K562 (cell line): ENCODE measurements at places on chromosomes 12 and 14. TPM values are rescaled to one million over a fixed set of nuclear protein-coding genes. Genes with fewer than 3 reads are reported as not detected.

GRCh38 chr12:70534466-70534865 lies 102.8 kb downstream of the PTPRB start:
- no peaks in the 10 kb centered on the region for H3K4me1 ChIP-seq
- no peak overlapping the region for H3K27ac ChIP-seq
- no peak overlapping the region for H3K4me3 ChIP-seq
- H3K27me3 ChIP-seq = no peaks in the 10 kb centered on the region
- no peak for DNase-seq
- H3K36me3 ChIP-seq = peaks cover 33% of the 10 kb centered on the region; the same call in 1 of the 3 replicates

DNA sequence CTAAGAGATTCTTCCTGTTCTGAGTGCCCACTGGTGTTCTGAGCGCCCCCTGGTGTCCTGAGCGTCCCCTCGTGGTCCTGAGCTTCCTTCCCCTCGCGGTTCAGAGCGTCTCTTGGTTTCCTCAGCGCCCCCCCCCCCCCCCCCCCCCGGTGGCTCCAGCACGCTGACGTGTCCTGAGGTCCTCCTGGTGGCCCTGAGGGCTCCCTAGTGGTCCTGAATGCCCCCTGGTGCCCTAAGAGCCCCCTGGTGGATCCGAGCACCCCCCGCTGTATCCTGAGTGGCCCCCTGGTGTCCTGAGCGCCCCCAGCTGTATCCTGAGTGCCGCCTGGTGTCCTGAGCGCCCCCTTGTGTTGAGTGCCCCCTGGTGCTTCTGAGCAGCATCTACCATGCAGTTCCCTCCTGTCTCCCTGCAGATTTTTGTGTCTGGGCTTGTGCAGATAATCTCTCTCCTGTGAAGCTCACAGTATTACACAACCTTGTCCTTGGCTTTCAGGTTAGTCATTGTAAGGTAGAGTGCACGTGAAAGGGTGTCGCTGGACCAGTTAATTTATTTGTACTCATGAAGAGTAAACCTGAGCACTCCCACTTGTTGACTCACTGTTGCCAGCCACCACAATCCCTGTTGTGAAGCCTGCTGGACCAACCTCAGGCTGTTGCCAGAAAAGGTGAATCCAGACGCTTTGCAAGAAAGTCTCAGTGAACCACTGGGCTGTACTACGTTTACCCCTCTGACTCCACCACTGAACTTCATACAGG lies 1168.4 kb downstream of the TMEM121 start:
- no peaks in the 10 kb centered on the region for H3K36me3 ChIP-seq
- H3K27ac ChIP-seq = no peak overlapping the region
- no peak overlapping the region for H3K4me3 ChIP-seq

CPM gene
- total RNA-seq = 0.22 and 0.31 TPM in 2 replicates

BHLHE41 gene
- 0.45 TPM in 1 of 2 replicates, not detected in the other for total RNA-seq

- peaks cover 24% of the 10 kb centered on the region for H3K4me1 ChIP-seq
- H3K36me3 ChIP-seq = peaks cover 10% of the 10 kb centered on the region
- peak overlapping the region; percentile 6; the same call in 2 of the 3 replicates for H3K27ac ChIP-seq
Observed at GRCh38 chr12:130868412-130868811, 3.5 kb upstream of the RAN start.

GRCh38 chr12:107448198-107448597 lies 237.4 kb upstream of the PWP1 start:
- H3K27me3 ChIP-seq = no peaks in the 10 kb centered on the region
- no peaks in the 10 kb centered on the region for H3K36me3 ChIP-seq
- H3K27ac ChIP-seq = no peak overlapping the region
- H3K4me1 ChIP-seq = no peaks in the 10 kb centered on the region
- peak; percentile 18 for DNase-seq
- H3K4me3 ChIP-seq = no peak overlapping the region

GRCh38 chr14:73745571-73746519 lies 31.7 kb upstream of the PNMA1 start:
- DNase-seq = no peak
- H3K27ac ChIP-seq = peak overlapping the region; percentile 36; the same call in 2 of the 3 replicates
- H3K4me3 ChIP-seq = no peak overlapping the region
- H3K36me3 ChIP-seq = peaks cover 34% of the 10 kb centered on the region; the same call in 2 of the 3 replicates

DNA sequence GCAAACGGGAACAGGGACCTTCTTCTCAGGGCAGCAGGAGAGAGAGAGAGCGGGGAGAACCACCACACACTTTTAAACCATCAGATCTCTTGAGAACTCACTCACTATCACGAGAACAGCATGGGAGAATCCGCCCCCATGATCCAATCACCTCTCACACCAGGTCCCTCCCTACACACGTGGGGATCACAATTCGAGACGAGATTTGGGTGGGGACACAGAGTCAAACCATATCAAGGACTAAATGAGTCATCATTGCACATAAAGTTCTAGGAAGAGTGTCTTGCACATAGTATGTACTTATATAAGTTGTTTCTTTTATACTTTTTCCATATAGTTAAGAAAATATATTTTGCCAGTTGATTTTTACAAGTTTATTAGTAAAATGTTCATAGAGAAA lies 17.6 kb upstream of the NTN4 start:
- no peak overlapping the region for H3K27ac ChIP-seq
- H3K4me3 ChIP-seq = no peak overlapping the region
- H3K4me1 ChIP-seq = no peaks in the 10 kb centered on the region
- H3K27me3 ChIP-seq = no peaks in the 10 kb centered on the region

- H3K27ac ChIP-seq = no peak overlapping the region
- no peak overlapping the region for H3K4me3 ChIP-seq
- H3K27me3 ChIP-seq = no peaks in the 10 kb centered on the region
- H3K36me3 ChIP-seq = no peaks in the 10 kb centered on the region
- no peaks in the 10 kb centered on the region for H3K4me1 ChIP-seq
Observed at GRCh38 chr14:62445570-62445969, 599.7 kb downstream of the KCNH5 start.

- no peaks in the 10 kb centered on the region for H3K36me3 ChIP-seq
- no peaks in the 10 kb centered on the region for H3K4me1 ChIP-seq
- H3K27ac ChIP-seq = no peak overlapping the region
- H3K27me3 ChIP-seq = no peaks in the 10 kb centered on the region
- no peak for DNase-seq
- no peak overlapping the region for H3K4me3 ChIP-seq
Observed at GRCh38 chr14:50677527-50678063, 9.5 kb upstream of the SAV1 start.

- DNase-seq = no peak
- no peaks in the 10 kb centered on the region for H3K36me3 ChIP-seq
- no peak overlapping the region for H3K4me3 ChIP-seq
- no peaks in the 10 kb centered on the region; the same call in 1 of the 3 replicates for H3K27me3 ChIP-seq
- H3K27ac ChIP-seq = no peak overlapping the region
Observed at GRCh38 chr12:2639020-2639298, 155.8 kb upstream of the FKBP4 start.

GRCh38 chr12:101619858-101620761 lies 25.3 kb downstream of the MYBPC1 start:
- no peaks in the 10 kb centered on the region for H3K4me1 ChIP-seq
- no peaks in the 10 kb centered on the region for H3K27me3 ChIP-seq
- DNase-seq = no peak
- H3K36me3 ChIP-seq = no peaks in the 10 kb centered on the region
- H3K4me3 ChIP-seq = no peak overlapping the region

RHEBL1 gene
- total RNA-seq = 7.7 and 8.8 TPM in 2 replicates

SGPP1 gene
- 6.5 and 6.9 TPM in 2 replicates for total RNA-seq

DNA sequence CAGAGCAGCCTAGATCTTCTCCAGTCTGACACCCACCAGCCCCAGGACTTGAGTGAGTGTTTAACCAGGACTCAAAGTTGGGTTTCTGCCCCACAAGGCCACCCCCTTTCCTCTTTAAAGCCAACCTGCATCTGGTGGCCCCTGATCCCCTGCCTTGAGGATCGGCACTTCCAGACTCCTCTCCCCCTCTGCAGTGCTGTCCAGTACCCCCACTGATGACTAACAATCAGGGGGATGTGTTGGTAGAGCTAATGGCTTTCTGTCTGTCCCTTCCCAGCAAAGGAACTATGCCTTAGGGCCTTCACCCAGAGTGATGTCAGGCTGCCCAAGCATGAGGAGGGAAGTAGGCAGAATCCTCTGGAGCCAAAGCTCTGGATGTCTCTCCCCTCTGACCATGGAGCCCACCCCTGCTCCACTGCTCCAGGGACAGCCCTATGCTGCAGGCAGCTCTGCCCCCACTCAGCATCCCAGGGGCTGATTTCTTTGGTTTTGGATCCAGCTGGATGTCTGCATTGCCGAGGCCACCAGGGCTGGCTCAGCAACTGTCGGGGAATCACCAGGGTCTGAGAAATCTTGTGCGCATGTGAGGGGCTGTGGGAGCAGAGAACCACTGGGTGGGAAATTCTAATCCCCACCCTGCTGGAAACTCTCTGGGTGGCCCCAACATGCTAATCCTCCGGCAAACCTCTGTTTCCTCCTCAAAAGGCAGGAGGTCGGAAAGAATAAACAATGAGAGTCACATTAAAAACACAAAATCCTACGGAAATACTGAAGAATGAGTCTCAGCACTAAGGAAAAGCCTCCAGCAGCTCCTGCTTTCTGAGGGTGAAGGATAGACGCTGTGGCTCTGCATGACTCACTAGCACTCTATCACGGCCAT lies 42.9 kb downstream of the DAD1 start:
- DNase-seq = no peak
- H3K36me3 ChIP-seq = no peaks in the 10 kb centered on the region
- H3K27me3 ChIP-seq = peaks cover 8% of the 10 kb centered on the region
- no peak overlapping the region for H3K27ac ChIP-seq
- H3K4me1 ChIP-seq = no peaks in the 10 kb centered on the region; the same call in 1 of the 2 replicates

- DNase-seq = no peak
- no peak overlapping the region for H3K4me3 ChIP-seq
- H3K36me3 ChIP-seq = peaks cover 65% of the 10 kb centered on the region; the same call in 2 of the 3 replicates
- peaks cover 8% of the 10 kb centered on the region; the same call in 1 of the 2 replicates for H3K4me1 ChIP-seq
- no peaks in the 10 kb centered on the region for H3K27me3 ChIP-seq
- no peak overlapping the region for H3K27ac ChIP-seq
Observed at GRCh38 chr14:24207104-24207551, 1.6 kb downstream of the TSSK4 start.

- no peak overlapping the region for H3K4me3 ChIP-seq
- DNase-seq = no peak
- H3K27ac ChIP-seq = no peak overlapping the region
- no peaks in the 10 kb centered on the region for H3K4me1 ChIP-seq
- no peaks in the 10 kb centered on the region for H3K27me3 ChIP-seq
Observed at GRCh38 chr12:25859976-25860375, 98.5 kb upstream of the RASSF8 start.

DNA sequence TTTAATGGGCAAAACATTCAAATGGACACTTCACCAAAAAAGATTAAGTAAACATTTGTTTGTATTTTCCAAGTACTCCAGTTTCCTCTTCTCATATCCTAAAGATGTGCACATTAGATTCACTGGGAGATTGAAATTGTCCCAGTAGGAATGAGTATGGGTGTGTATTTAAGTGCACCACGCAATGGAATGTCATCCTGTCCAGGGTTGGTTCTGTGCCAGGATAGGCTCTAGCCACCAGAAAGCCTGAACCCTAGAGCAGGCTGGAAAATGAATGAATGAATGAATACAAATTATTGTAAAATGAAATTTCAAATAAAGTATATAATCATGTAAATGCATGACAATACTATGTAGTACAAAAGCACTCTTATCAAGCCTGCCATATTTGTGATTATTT lies 14.0 kb downstream of the CEP83 start:
- no peak overlapping the region for H3K27ac ChIP-seq
- no peak overlapping the region for H3K4me3 ChIP-seq
- no peaks in the 10 kb centered on the region for H3K27me3 ChIP-seq
- no peak for DNase-seq

DIP2B gene
- 22.9 and 23.7 TPM in 2 replicates for total RNA-seq

GRCh38 chr12:109115404-109115757 lies 1.0 kb upstream of the ACACB start:
- no peaks in the 10 kb centered on the region for H3K27me3 ChIP-seq
- no peak for DNase-seq
- H3K4me3 ChIP-seq = no peak overlapping the region
- H3K4me1 ChIP-seq = peaks cover 3% of the 10 kb centered on the region
- peaks cover 1% of the 10 kb centered on the region; the same call in 1 of the 3 replicates for H3K36me3 ChIP-seq

DNA sequence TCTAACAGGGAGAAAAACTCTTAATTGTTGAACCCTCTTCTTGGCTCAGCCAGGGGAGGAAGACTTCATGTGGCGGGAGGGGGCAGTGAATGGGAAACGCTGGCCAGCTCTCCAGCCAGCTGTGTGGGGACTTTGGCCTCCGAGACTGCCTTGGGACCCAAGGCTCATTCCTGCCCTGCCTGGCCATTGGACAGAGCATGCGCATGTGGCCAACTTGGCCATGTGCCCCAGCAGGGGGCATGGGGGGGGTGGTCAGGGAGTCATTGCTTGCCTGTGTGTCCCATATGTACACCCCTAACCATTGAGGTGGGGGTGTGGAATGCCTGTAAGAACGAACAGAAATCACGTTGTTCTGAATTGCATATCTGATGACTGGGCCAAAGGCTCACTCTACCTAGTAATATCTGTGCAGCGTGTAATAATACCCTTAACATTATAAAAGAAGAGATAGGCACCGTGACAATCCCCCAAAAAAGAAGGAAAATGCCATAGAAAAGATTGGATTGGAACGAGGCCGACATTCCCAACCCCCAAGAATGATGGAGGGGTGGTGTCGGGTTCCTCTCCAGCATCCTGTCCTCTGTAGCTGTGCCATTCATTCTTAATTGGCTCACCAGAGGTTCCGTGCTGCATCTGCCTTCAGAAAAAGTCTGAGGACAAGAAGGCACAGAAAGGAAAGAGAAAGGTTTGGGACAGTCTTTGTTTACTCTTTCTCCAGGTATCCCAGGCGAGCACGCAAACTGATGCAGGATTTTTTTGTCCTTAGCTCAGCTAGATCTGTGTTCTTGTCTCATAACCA lies 3.5 kb upstream of the FAR2 start:
- no peaks in the 10 kb centered on the region for H3K36me3 ChIP-seq
- H3K27ac ChIP-seq = no peak overlapping the region
- H3K4me3 ChIP-seq = no peak overlapping the region

NRXN3 gene
- 0.09 TPM in 1 of 2 replicates, not detected in the other for total RNA-seq

- no peak overlapping the region for H3K4me3 ChIP-seq
Observed at GRCh38 chr12:76156314-76156713, 71.8 kb upstream of the NAP1L1 start.

GRCh38 chr14:61628016-61628725 lies 67.1 kb upstream of the HIF1A start:
- H3K27ac ChIP-seq = no peak overlapping the region
- no peak overlapping the region for H3K4me3 ChIP-seq
- H3K4me1 ChIP-seq = no peaks in the 10 kb centered on the region
- DNase-seq = no peak

DNA sequence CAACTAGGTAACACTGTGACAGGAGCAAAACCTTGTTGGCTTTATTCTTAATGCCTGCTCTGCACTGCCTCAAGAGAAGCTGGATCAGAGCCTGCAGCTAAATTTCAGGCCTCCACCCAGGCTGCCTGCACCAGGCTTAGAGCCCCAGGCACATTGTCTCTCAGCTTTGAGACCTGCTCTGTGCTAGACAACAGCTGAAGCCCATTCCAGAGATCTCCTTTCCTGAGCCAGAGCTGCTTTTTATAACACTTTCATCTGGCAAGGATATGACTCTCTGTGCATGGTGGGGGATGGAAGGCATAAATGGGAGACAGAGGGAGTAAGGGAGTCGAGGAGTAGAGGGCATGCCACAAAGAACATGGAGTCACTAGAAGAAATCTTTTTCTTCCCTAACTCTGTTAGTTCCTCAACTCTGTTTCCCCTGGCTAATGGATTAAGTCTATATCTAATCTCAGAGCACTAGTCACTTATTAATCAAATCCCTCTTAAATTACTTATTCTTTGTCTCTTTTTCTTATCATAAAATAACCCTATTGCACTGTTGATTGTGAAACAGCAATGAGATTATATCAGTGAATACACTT lies 27.1 kb upstream of the LUM start:
- no peak overlapping the region for H3K4me3 ChIP-seq
- H3K4me1 ChIP-seq = no peaks in the 10 kb centered on the region
- no peaks in the 10 kb centered on the region for H3K27me3 ChIP-seq
- H3K27ac ChIP-seq = no peak overlapping the region

TAS2R7 gene
- not detected in 2 replicates for total RNA-seq
